ENCODE measurements at places on chromosomes 6 and 20. TPM values are rescaled to one million over a fixed set of nuclear protein-coding genes. Genes with fewer than 3 reads are reported as not detected.

The OOEP gene
- 0.87 TPM for total RNA-seq

The PDE7B gene
- 0.48 TPM for total RNA-seq

The TNXB gene
- 25.7 TPM for total RNA-seq

The FNDC1 gene
- not detected for total RNA-seq

The TMEM200A gene
- 1.2 TPM for total RNA-seq

The ADTRP gene
- 30.7 TPM for total RNA-seq

The PRIM2 gene
- 8.6 TPM for total RNA-seq

DNA sequence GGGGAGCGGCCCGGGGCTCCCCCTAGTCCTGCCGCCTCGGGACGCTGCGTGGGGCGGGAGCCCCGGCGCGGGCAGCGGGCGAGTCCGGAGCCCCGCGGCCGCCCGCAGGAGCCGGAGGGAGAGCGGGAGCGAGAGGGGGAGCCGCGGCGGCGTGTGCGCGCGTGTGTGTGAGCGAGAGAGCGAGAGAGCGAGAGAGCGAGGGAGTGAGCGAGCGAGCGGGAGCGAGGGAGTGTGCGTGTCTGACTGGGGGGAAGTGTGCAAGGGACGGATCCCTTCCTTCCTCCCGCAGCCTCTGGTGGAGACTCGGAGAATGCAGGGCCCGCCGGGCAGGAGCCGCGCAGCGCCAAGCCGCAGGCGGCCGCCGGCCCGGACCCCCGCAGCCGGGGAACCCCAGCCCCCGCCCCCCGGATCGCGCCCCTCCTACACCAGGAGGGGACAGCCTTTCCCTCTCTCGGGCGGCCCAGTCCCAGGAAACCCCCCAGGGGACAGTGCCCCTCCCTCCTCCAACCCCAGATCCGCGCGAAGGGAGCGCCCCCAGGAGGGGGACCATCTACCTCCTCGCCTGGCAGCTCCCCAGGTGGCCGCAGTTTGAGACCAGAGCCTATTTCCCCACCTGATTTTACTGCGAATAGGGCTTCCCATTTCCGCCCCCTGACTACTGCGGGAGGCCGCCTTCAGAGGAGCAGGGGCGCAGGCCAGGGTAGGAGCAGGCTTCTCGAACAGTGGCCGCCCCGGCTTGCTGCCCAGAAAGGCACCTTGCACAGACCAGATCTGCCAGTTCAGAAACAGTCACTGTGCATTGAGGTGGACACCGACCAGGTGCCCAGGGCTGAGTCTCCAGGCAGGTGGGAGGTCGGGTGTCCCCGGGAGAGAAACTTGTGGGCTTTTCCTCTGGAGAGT is at the start of gene CDH22:
CDH22 (minus strand) TSS at position 241 of the 900 bp plus-strand sequence. CDS start 57,204 bp downstream, outside the sequence.
- no peaks in the 10 kb centered on the region for H3K36me3 ChIP-seq
- no peak for DNase-seq
- no peak within 1 kb of the TSS for H3K27ac ChIP-seq
- H3K4me1 ChIP-seq, result peaks cover 50% of the 10 kb centered on the region
- H3K27me3 ChIP-seq, result peaks cover 83% of the 10 kb centered on the region

DNA sequence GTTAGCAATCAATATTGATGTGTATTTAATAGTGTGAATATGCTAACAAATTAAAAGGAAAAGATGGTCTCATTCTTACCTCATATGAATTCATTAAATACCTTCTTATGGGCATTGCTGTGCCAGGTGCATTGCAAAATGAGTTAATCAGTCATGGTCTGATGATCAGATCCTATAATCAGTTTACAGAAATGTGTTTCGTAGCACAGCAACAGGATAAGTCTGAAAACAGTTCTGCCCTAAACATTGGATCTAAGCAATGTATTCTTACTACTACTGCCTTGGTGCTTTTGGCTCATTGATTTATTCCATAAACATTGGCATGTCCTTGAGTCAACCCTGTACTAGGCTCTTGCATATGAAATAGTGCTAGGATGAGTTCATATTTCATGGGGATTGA is 417.0 kb upstream of the JAG1 start:
- no peaks in the 10 kb centered on the region for H3K27me3 ChIP-seq
- no peak for DNase-seq
- H3K27ac ChIP-seq, result no peak overlapping the region
- H3K4me1 ChIP-seq, result no peaks in the 10 kb centered on the region
- no peak overlapping the region for H3K4me3 ChIP-seq
- no peaks in the 10 kb centered on the region for H3K36me3 ChIP-seq

DNA sequence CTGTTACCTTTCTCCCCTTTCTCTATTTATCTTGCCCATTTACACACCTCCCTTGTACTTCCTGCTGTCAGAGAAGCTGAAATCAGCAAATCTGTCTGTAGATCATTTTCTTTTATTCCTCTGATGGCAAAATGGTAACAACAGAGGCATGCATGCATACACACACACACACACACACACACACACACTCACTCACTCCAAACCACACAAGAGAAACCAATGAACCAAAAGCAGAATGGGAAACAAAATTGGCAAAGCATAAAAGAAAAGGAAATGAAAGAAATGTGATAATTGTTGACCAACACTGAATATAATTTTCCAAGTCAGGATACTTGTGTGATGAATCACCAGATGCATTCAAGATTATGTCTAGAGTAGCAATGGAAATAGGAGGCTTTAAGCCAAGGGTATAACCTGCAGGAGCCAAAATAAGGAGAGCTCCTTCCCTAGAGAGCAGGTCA is 172.4 kb downstream of the PLCB4 start:
- no peak overlapping the region for H3K27ac ChIP-seq
- DNase-seq, result no peak
- H3K27me3 ChIP-seq, result no peaks in the 10 kb centered on the region
- H3K4me3 ChIP-seq, result no peak overlapping the region
- no peaks in the 10 kb centered on the region for H3K36me3 ChIP-seq

GRCh38 chr6:124033501-124033900 is 229.8 kb downstream of the NKAIN2 start:
- DNase-seq, result no peak
- no peaks in the 10 kb centered on the region for H3K4me1 ChIP-seq
- H3K4me3 ChIP-seq, result no peak overlapping the region
- no peaks in the 10 kb centered on the region for H3K36me3 ChIP-seq
- no peaks in the 10 kb centered on the region for H3K27me3 ChIP-seq

- H3K36me3 ChIP-seq, result no peaks in the 10 kb centered on the region
- no peak for DNase-seq
- peaks cover 43% of the 10 kb centered on the region for H3K27me3 ChIP-seq
- H3K4me3 ChIP-seq, result no peak overlapping the region
- H3K27ac ChIP-seq, result no peak overlapping the region
Observed at GRCh38 chr6:37554480-37554819, 54.8 kb upstream of the CCDC167 start.

GRCh38 chr6:7108196-7108963 is 619 bp downstream of the RREB1 start:
- H3K27me3 ChIP-seq, result no peaks in the 10 kb centered on the region
- H3K4me3 ChIP-seq, result peak overlapping the region; percentile 87
- H3K36me3 ChIP-seq, result no peaks in the 10 kb centered on the region
- DNase-seq, result peak; percentile 87
- H3K4me1 ChIP-seq, result peaks cover 44% of the 10 kb centered on the region

DNA sequence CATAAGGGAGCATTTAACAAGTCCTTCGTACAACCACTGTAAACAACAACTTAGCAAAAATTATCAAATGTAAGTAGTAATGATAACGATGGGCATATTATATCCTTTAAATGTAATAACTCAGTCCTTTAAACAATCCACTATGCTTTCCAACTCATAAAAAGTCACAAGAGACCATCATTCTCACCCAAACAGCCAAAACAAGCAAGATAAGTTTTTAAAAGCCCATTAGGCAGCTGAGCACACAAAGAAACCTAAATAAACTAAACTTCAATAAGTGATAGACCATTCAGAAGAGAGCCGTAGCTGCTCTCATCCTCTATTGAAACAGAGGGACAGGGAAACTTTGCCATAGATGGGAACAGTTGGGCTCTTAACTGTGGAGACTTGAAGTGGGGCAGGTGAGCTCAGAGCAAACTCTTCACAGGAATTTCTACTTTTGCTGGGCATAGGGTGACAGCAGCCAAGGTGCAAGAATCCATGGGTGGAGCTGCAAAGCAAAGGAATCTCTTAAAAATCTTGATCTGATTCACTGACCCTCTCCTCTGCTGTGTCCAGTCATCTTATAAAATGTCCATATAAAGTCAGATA is 22.5 kb downstream of the RAB22A start:
- H3K27me3 ChIP-seq, result no peaks in the 10 kb centered on the region
- no peak for DNase-seq
- H3K4me3 ChIP-seq, result no peak overlapping the region
- H3K27ac ChIP-seq, result no peak overlapping the region

GRCh38 chr6:154403788-154404187 is 47.2 kb upstream of the IPCEF1 start:
- no peak overlapping the region for H3K4me3 ChIP-seq
- H3K27me3 ChIP-seq, result no peaks in the 10 kb centered on the region
- H3K4me1 ChIP-seq, result peaks cover 6% of the 10 kb centered on the region
- H3K36me3 ChIP-seq, result no peaks in the 10 kb centered on the region
- H3K27ac ChIP-seq, result no peak overlapping the region

GRCh38 chr6:17962436-17963031 is 24.9 kb downstream of the KIF13A start:
- H3K27me3 ChIP-seq, result no peaks in the 10 kb centered on the region
- DNase-seq, result no peak
- H3K36me3 ChIP-seq, result no peaks in the 10 kb centered on the region
- peak overlapping the region; percentile 47 for H3K27ac ChIP-seq
- no peak overlapping the region for H3K4me3 ChIP-seq

- DNase-seq, result no peak
- no peaks in the 10 kb centered on the region for H3K4me1 ChIP-seq
- H3K27me3 ChIP-seq, result no peaks in the 10 kb centered on the region
- H3K27ac ChIP-seq, result no peak overlapping the region
- no peak overlapping the region for H3K4me3 ChIP-seq
Observed at GRCh38 chr6:163189609-163190008, 224.9 kb upstream of the QKI start.

Data from suprapubic skin (tissue), 4 donors.